ENCODE measurements at places on chromosomes 3 and 15.
A peak's percentile ranks its signal among the peaks of the same experiment; 100 is the strongest.

- DNase-seq = no peak
Measured at GRCh38 chr3:71444028-71444860, 139.3 kb downstream of the FOXP1 start.

GRCh38 chr3:53496984-53497383, 2.6 kb downstream of the CACNA1D start:
- no peak for DNase-seq

DNA sequence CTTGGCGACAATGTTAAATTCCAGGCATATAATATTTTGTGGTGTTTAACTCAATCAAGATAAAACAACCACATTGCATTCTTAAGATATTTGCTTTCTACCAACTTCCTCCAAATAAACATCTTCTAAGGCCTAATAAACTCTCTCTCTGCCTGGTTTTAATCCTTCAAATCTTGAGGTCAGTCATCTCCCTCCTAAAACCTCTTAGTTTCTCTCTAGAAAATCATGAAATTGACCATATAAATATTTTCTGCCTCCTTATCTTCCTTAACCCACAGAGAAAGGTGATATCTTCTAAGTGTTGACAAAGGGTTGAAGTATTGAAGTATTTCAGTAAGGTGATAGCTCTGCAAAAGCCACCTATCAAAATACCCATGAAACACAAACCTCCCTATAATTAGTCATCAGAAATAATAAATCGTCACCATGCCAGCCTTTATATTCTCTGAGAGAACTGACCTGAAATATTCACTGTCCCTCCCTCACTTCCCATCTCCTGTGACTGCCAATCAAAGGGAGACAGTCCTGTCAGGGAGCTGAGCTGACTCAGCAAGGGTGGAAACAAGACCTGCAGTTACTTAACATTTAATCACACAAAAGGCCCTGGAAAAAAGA, 1261.1 kb downstream of the ROBO1 start:
- no peak for DNase-seq

DNA sequence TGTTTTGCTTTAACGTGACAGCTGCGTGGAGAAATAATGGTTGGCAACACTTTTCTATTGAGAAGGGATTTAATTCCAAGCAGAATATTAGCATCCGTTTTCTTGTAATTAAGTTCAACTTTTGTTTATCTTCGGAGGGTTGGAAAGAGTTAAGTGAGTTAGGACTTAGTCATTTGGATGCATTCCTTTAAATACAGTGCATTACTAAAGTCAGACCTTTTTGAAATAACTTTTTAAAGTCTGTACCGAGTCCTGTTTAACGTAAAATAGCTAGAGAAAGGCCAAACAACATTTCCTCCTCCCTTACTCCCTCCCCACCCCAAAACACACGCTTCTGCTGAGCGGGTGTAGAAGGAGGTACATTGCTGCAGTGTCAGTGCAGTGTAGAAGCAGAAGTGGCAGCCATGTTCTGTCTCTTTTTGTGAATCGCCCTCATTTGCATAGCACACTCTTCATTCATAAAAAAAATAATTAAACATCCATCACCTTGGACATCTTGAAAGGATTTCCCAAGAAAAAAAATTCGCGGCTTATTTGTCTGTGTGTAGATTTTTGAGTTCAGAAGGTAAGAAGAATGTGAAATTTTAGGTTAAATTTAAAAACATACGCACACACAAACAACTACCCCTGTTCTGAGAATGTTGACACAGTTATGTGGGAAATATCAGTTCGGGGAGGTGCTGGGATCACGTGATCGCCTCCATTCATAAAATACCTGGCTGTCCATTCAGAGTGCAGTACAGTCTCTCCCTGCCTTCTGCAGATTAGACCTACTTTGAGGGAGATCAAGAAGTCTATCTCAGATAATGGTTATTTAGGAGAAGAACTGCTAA, 1.6 kb downstream of the SPRED1 start:
- DNase-seq = no peak

DNA sequence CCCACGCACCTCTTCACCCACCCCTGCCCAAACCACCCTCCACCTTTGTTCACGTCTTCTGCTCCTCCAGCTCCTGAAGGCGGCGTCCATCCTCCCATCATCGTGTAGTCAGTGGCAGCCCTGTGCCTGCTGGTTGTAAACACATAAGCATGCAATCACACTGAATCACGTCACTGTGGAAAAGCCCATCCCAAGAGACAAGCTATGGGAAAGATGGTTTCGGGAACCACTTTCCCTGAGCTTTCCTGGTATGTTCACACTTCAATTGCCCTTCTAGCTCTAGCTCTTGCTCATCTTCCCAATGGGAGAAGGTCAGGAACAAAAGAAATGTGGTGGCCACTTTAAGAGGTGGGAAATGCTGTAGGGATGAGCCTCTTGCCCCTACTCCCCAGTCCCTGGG, 14.4 kb upstream of the GOLGA8J start:
- no peak for DNase-seq

- DNase-seq = no peak
Measured at GRCh38 chr3:52838561-52839267, 3.9 kb upstream of the MUSTN1 start.

DNA sequence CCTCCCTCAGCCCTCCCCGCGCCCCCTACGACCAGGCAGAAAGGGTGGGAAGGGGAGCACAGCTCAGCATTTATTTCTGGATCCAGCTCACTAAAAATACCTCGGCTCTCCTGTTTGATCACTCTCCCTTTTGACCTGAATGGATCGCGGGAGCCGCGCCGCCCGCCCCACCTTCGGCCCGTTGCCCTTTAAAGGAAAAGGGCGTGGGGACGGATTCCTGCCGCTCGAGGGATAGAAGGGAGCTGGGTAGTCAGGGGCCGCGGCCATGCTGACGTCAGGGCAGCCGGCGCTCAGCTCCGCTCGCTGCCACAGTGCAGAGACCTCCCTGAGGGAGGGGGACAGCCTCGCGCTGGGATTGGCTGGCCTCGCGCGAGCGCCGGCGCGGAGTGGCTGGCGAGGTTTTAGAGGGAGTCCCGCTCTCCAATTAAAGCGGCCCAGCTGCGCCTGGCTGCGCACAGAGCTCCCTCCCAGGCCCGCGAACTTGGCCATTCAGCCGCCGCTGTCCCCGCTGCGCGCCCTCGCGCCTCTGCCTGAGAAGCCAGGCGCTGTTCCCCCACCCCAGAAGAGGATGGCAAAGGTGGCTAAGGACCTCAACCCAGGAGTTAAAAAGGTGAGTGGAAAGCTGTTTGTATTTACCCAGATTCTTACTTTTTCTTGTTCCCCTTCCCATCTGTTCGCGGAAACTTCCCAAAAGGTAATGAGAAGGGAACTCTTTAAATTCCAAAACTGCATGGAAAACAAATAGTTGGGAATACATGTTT, at the start of gene LMCD1:
LMCD1 (plus strand) TSS at position 453 of the 761 bp plus-strand sequence; CDS start at position 569, 116 bp downstream.
- peak; percentile 98 for DNase-seq

DNA sequence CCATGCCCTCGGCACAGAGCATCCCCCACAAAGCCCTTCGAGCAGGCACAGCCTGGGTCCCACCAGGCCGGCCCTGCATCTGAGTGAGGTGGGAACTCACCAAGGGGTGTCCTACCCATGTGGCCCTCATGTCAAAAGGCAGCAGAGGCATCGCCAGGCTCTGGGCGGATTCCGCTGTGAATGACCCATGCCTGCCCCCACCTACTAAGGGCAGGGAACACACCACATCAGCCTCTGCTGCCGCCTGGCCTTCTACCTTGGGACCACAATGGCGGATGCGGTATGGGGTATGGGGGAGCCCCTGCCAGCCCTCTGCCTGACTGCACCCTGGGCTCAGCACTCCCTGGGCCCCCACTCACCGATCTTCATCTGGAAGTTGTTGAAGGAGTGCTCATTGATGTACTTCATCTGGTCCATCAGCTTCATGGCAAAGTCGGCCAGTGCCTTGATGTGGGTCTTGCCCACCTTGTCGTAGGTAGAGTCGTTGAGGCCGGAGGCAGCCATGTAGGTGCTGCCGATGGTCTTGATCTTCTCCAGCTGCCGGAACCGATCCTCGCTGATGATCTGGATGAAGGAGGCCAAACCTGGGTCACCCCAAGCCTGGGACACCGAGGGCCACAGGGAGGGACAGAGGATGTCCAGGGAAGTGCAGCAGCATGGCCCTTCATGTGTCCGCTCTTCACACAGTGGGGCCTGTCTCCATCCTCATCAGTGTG, 87.8 kb downstream of the SEC22A start:
- no peak for DNase-seq

DNA sequence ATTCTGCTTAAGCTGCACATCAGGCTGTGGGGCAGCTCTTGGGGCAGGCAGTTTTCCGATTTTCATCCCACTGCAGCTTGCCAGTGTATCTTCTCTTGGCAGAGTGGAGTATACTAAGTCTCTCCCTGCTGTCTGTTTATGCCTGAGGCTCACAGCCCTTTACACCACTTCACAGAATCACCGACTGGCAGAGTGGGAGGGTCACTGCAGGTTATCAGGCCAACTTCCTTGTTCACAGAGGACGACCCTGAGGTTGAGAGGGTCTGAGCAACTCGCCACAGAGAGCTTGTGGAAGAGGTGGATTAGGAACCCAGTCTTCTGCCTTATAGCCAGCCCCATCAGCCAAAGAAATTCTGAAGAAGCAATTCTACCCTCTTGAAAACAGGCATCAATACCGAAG, 30.9 kb downstream of the KIF9 start:
- no peak for DNase-seq

- DNase-seq = no peak
Measured at GRCh38 chr3:126930936-126931600, 51.8 kb upstream of the PLXNA1 start.

DNA sequence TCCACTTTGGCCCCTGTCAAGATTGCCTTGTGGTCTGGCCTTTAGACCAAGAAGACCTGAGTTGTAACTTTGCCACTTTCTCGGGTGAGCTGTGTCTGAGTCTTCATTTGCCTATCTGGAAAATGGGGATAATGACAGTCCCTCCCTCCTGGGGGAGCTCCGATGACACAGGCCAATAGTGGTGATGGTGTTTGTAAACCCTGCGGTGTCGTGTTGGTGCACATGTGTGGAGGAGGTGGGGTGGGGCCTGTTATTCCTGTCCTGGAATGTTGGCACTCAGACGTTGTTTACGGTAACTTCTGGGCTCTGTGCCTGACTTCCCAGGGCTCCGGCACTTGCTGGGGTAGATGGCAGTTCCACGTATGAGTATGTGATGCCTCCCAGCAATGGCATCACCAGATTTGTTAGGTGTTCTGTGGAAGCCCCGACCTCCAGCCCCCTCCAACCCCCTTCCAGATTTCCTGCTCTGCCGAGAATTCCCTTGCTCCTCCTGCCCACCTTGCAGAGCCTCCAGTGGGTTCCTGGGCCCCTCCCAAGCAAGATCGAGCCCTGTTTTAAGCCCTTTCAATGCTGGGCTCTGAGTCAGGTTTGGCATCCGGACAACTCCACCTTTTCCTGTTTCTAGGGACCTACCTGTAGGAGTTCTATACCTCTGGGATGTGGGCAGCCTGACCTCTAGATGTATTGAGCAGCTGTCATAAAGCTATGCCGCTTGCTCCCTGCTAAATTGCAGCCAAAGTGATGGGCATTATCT, 31.4 kb downstream of the HRH1 start:
- DNase-seq = peak; percentile 47

DNA sequence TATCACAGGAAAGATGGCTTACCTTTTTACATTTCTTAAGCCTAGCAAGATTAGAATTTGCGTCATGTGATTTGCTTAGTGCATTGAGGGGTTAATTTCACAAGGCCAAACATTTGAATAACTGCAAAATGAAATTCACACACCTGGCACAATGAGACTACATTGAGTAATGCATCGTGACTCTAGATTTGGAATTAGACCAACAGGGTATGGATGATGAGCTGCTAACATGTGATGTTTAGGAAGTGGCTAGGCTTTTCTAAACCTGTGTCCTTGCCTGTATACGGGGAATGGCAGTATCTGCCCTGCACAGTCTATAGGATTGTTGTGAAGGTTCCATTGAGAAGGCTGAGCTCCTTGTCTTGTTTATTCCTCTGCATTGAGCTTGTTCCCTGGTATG, 160.1 kb downstream of the MFSD1 start:
- DNase-seq = no peak

- no peak for DNase-seq
Measured at GRCh38 chr3:146092230-146092629, 68.8 kb downstream of the PLOD2 start.

DNA sequence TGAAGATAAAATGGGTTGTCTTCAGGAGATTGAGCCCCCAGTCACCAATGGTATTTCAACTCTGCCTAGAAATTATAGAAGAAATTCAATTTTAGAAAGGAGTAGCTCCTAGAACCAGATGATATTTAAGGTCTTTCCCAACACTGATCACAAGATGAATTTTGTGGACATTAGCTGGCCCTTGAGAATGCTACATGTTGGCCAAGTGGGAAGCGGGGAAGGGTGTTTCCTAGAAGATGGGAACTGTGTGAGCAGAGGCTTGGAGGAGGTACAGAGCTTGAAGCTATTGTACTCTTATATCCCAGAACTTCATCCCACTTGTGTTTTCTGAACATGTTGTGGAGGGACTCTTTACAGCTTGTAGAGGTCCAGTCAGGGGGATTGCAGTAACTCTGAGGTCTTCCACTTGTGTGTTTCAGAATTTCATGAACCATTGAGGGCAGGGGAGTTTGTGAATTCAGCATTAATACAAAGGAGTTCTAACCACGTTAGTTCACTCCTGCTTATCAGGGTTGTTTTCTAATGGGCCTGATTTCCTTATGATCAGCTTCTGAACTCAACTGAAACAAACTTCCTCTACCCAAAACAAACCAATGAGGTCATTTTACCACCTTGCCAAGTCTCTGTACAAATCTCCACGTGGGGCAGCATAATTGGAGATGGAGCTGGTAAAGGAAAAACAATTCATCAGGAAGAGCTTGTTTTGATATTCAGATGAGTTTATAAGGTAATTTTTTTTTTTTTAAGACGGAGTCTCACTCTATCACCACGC, 152.6 kb upstream of the TPM1 start:
- no peak for DNase-seq

- no peak for DNase-seq
Measured at GRCh38 chr3:105836533-105836932, 32.3 kb downstream of the CBLB start.

- DNase-seq = no peak
Measured at GRCh38 chr3:143339451-143339850, 219.9 kb downstream of the CHST2 start.

DNA sequence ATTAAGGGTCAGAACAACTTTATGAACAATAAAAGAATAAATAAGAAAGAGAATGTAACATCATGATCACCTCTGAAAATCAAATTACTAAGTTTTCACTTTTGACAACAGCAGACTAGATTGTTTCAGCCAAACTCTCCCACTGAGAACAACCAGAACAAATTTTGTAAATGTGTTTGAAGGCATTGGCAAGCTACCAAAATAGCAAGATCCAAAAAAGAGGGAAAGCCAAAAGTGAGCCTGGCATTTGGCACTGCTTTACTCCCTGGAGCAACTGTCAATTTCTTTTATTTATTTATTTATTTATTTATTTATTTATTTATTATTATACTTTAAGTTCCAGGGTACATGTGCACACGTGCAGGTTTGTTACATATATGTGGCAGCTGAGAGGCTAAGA, 67.2 kb downstream of the CFAP44 start:
- DNase-seq = no peak

GRCh38 chr3:71651625-71652024, 68.1 kb upstream of the FOXP1 start:
- DNase-seq = no peak

- no peak for DNase-seq
Measured at GRCh38 chr3:153680526-153680925, 440.7 kb upstream of the ARHGEF26 start.
